ENCODE measurements at places on chromosomes 2 and 18.

- no peak for DNase-seq
Observed at GRCh38 chr2:181998891-181999654, 13.4 kb downstream of the PPP1R1C start.

- no peak for DNase-seq
Observed at GRCh38 chr2:72716601-72717000, 109.2 kb downstream of the EXOC6B start.

DNA sequence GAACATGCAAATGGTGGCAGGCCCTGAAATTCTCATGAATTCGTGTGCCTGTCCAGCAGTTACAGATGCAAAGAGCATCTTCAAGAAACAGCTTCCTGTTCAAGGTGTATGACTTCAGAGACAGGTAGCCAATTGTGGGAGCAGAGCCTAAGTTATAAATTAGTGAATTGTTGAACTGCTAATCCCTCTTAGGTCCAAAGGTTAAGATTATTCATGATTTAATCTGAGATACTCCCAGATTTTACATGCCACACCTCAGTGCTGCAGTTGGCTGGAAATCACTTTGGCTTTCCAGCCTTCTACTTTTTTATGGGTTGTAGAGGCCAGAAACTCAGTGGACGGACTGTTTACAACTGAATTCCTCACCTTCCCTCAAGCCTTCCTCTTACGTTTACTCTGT is 247.8 kb downstream of the AGPS start:
- DNase-seq = no peak

GRCh38 chr2:65868177-65868576 is 435.8 kb upstream of the SPRED2 start:
- DNase-seq = no peak

DNA sequence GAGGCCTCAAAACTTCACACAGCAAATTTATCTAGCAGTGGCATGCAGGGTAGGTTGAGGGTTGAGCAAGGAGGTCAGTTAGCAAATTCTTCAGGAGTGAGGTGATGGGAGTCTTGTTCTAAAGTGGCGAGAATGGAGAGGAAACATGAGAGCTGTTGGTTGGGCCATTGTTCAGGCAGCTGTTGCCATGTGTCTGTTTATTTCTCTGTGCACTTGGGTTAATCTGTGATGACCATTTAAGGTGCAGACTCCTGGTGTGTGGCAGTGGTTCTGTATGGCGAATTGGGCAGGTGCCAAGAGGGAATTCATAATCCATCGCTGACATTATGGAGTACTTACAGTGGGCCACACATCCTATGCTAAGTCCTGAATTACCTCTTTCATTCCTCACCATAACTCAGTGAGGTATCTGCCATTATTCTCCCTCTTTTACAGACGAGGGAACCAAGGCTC is 30.4 kb downstream of the TMEM178A start:
- DNase-seq = no peak

- no peak for DNase-seq
Observed at GRCh38 chr2:201852878-201853415, 46.6 kb downstream of the CDK15 start.

- DNase-seq = no peak
Observed at GRCh38 chr2:31139671-31140070, 1.4 kb upstream of the GALNT14 start.

Data from stimulated activated CD4-positive, alpha-beta T cell treated with anti-CD3 and anti-CD28 coated beads, Interleukin-1b, Interleukin-23, amount 100 ng/mL, for 1 hour (primary cell).